AG08396 (cell line): ENCODE measurements at places on chromosomes 5 and 9.

DNA sequence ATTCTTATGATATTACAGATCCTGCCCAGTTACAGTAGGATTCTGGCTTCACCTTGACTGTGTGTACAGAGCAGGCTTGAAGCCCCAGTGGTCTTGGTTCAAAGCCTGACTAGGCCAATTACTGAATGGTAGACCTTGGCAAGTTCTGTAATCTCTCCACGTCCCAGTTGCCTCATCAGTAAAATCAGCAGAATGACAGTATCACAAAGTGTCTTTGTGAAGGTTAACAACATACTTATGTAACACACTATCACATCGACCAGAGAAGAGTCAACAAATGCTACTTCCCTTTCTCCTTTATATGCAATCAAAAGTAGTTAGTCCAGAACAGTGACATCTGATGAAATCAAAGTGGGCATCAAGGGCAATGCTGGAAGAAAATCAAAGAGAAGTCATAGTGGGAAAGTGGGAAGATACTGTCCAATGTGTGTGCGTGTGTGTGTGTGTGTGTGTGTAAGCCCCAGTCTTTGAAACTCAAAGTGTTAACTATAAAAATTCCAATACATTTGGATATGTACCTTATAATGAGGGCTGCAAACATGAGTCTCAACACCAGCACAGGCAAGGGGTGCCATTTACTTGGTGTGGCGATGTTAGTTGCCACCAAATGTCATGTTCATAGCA is 93.5 kb upstream of the EGFLAM start:
- DNase-seq = no peak

- DNase-seq = peak; percentile 86
Measured at GRCh38 chr5:154850255-154851062, at the start of gene FAXDC2. FAXDC2 (minus strand) TSS chr5:154850603; CDS start chr5:154838178, 12,425 bp downstream.

GRCh38 chr5:15791274-15791673 is 291.3 kb downstream of the FBXL7 start:
- DNase-seq = no peak

- DNase-seq = no peak
Measured at GRCh38 chr5:34501840-34502239, 154.3 kb upstream of the RAI14 start.

DNA sequence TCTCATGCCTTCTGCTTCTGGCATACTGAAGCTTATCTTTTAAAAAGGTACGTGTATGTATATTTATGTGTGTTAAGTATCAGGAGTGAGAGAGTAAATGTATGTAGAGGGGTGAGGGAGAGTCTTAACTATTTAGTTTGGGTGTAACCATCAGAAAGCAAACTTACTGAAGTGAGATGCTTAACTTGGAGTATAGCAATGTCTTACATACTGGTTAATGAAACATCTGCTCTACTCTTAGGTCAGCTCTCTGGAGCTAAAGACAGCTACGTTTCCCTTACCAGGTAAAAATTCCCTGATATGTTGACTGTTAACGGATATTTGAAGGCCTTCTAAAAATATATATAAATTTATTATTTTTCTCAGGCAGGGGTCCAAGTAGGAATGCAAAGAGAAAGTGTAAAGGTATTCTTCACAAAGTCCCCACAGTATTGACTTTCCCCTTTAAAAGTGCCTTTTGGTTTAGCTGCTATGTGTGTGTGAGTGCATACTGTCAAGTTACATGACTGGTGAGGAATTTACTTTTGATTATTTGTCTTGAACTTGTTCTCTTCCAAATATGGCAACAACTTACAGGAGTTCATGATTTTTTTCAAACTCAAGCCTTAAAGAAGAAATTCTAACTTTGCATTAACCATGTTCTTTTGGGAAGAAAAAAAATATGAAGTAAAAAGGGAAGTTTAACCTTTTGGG is 12.3 kb upstream of the C5orf24 start:
- DNase-seq = peak; percentile 37

DNA sequence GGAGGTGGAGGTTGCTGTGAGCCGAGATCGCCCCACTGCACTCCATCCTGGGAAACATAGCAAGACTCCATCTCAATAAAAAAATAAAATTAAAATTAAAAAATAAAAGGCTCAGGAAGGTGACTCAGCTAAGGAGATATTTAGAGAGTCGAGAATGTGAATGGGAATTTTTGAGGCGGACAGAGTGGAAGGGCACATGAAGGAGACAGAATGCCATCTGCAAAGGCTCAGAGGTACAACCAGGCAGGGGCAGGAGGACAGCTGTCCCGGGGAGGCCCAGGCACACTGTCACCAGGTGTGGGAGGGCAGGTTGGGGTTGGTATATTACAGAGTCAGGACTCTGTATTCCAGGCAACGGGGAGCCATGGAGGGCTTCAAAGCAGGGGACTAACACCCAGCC is 35.5 kb downstream of the NTNG2 start:
- peak; percentile 54 for DNase-seq

GRCh38 chr5:38018016-38018415 is 178.2 kb upstream of the GDNF start:
- DNase-seq = no peak

DNA sequence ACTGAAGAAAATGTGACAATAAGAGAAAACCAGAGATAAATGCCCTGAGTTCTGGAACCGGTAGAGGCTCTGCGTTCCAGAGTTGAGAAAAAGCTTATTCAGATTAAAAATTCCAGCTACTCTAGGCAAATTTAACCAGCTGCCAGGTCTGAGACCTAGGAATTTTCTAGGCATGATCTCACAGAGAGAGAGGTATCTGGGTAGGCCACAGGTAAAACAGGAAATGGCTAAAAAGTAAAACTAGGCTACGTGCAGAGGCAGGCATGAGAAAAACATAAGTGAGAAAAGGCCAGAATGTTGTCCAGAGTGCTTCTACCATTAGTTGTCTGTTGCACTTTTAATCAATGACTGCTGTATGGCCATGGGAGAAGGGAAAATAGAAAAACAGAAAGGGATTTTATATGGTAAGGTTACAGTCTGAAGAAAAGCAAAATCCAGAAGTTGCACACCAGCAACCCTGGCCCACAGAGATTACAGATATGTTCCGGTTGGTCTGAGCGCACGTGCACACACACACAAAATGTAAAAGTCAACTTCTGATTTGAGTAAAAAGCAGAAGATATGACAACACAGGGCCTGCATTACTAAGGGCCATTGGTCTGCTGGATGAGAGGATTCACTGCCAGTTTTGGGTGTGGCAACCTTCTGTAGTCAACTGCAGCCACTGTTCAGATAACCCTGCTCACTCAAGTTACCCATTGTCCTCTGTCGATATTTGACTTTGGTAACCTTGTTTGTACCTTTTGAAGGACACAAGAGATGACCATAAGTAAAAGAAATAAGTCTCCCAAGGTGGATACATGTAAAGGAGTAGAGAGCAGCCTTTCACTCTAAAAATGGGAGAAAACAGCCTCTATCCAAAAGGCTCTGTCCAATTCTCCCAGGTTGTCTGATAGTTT is 266.0 kb downstream of the DTWD2 start:
- no peak for DNase-seq

- DNase-seq = peak; percentile 46
Measured at GRCh38 chr9:111974092-111974681, 77.6 kb downstream of the UGCG start.

- DNase-seq = no peak
Measured at GRCh38 chr9:135787317-135787716, 85.3 kb downstream of the KCNT1 start.

DNA sequence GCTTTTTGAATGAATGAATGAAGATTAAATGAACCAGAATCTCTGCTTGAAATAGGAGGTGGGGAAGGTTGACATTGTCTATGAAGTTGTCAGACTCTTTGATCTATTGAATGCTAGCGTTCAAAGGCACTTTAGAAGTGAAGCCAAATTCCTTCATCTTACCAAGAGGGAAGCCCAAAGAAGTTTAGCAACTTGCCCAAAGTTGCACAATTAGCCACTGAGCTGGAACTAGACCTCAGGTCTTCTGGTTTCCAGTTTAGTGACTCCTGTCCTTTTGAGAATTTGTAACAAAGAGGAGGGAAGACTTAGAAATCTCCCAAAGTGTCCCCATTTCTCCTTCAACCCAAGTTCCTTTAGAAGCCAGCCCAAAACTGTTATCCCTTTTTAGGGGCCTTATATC is 20.7 kb upstream of the SLC1A3 start:
- no peak for DNase-seq

- DNase-seq = no peak
Measured at GRCh38 chr9:4196376-4196775, 103.5 kb downstream of the GLIS3 start.

- DNase-seq = no peak
Measured at GRCh38 chr9:133568186-133568585, 33.7 kb downstream of the ADAMTSL2 start.

GRCh38 chr5:38878391-38879077 is 32.7 kb downstream of the OSMR start:
- DNase-seq = no peak

DNA sequence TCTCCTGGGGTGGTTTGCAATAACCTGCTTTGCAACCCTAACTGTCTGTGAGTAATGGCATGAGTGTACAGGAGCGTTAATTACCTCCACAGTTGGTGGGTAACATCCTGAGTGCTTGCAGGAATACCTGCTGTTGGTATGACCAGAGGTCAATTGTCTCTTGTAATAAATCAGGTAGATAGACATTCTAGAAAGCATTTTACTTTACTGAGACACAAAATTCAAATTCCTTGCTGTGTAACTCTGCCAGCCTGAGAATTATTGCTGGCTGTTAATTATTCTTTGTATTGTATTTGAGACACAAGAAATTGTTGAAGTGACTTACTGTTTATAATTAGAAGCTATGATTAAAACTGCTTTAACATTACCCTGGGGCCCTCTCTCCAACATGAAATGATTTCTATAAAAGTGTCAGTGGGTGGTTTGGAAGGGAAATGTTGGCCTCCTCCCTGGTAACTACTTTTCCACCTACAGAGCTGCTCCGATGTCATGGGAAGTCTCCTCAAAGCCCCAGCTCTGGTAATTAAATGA is 150.8 kb upstream of the ADCY2 start:
- DNase-seq = no peak

- DNase-seq = no peak
Measured at GRCh38 chr5:135880278-135880677, 15.4 kb downstream of the IL9 start.

- DNase-seq = no peak
Measured at GRCh38 chr9:70053864-70054263, 10.2 kb downstream of the MAMDC2 start.

GRCh38 chr5:132489871-132490483 is 596 bp downstream of the IRF1 start:
- DNase-seq = peak; percentile 83

DNA sequence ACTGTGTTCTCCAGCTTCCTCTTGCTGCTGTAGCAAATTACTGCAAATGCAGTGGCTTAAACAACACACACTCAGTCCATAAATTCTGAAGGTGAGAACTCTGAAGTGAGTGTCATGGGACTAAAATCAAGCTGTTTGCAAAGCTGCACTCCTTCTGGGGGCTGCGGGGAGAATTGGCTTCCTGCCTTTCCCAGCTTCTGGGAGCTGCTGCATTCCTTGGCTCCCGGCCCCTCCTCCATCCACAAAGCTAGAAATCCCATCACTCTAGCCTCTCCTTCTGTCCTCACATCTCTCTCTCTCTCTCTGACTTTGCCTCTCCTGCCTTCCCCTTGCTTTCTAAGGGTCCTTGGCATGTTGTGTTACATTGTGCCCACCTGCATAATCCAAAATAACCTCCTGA is 14.2 kb upstream of the MED10 start:
- DNase-seq = no peak

- DNase-seq = no peak
Measured at GRCh38 chr5:169204788-169205400, 96.0 kb downstream of the SLIT3 start.

GRCh38 chr5:112205846-112206245 is 213.2 kb downstream of the EPB41L4A start:
- DNase-seq = no peak

DNA sequence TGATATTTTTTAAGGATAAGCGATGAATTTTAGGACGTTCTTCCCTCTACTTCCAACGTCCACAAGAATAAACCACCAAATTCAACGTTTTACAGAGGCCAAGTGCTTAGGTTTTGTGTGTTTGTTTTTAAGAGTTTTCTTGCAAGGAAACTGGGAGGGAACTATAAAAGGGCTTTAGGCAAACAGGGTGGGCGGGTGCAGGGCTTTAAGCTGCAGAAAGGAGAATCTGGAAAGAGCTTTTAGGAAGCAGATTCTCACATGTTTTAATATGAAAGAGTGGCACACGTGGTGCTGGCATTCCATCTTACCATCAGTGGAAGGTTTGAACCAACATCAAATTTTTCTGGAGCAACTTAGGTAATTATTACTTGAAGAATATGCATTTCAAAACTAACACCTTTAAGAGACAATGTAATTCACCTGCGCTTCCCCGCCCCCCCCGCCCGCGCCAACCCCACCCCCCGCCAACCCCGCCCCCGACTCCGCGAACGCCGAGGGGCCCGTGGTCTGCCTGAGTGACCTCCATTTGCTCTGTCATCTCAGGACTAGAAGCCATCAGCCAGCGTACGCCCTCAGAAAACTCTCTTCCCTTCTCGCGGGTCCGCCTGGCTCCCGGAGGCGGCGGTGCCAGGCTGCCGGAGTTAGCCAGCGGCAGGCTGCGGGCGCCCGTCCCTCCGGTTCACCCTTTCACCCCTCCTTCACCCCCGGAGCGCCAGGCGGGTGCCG is 911 bp upstream of the PIK3R1 start:
- no peak for DNase-seq

GRCh38 chr9:69193685-69194032 is 19.6 kb downstream of the TJP2 start:
- DNase-seq = no peak

- peak; percentile 48 for DNase-seq
Measured at GRCh38 chr9:86034863-86035734, 64.3 kb downstream of the GOLM1 start.

DNA sequence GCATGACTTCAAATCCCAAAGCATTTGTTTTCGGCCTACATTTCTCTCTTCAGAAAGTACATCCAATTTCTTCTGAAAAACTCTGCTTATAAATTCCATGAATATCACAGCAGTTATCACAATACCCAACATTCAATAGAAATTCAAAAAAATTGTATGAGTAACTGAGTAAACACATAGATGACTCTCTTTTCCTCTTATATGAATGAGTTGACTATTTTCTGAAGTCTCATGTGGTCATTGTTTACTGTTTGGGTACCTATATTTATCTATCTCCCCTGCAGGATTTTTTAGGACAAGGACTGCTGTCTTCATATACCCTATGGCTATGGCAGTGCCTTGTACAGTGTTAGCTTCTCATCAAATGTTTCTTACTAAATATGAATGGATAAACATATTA is 157.1 kb downstream of the HTR1A start:
- no peak for DNase-seq

GRCh38 chr9:116123171-116123570 is 30.4 kb upstream of the PAPPA start:
- DNase-seq = no peak

GRCh38 chr5:56112526-56113121 is 117.9 kb upstream of the IL6ST start:
- no peak for DNase-seq

- no peak for DNase-seq
Measured at GRCh38 chr5:32190095-32190494, 16.0 kb upstream of the GOLPH3 start.
